ENCODE measurements at places on chromosomes 12 and 14. TPM values are rescaled to one million over a fixed set of nuclear protein-coding genes. Genes with fewer than 3 reads are reported as not detected.

- H3K4me3 ChIP-seq = no peak overlapping the region
- peaks cover 15% of the 10 kb centered on the region for H3K4me1 ChIP-seq
- H3K36me3 ChIP-seq = no peaks in the 10 kb centered on the region
- no peaks in the 10 kb centered on the region for H3K27me3 ChIP-seq
- DNase-seq = no peak
These were observed 195.6 kb downstream of the TTC7B start for GRCh38 chr14:90620568-90621077.

- DNase-seq = peak; percentile 20
- peaks cover 24% of the 10 kb centered on the region for H3K4me1 ChIP-seq
- H3K36me3 ChIP-seq = no peaks in the 10 kb centered on the region
These were observed 281.1 kb downstream of the NRXN3 start for GRCh38 chr14:78451319-78451695.

GRCh38 chr12:89210277-89210676 lies 142.0 kb downstream of the DUSP6 start:
- H3K4me1 ChIP-seq = peaks cover 51% of the 10 kb centered on the region
- no peak overlapping the region for H3K27ac ChIP-seq
- no peaks in the 10 kb centered on the region for H3K36me3 ChIP-seq
- H3K27me3 ChIP-seq = no peaks in the 10 kb centered on the region
- H3K4me3 ChIP-seq = no peak overlapping the region
- no peak for DNase-seq

DNA sequence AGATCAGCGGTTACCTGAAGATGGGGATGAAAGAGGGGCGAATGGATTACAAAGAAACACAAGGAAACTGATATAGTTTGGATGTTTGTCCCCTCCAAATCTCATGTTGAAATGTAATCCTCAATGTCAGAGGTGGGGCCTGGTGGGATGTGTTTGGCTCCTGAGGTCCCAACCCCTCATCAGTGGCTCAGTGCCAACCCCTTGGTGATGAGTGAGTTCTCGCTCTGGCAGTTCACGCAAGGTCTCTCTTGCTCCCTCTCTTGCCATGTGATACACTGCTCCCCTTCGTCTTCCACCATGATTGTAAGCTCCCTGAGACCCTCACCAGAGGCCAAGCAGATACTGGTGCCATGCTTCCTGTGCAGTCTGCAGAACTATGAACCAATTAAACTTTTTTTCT lies 28.0 kb downstream of the ITGA7 start:
- no peak overlapping the region for H3K4me3 ChIP-seq
- no peak for DNase-seq
- H3K4me1 ChIP-seq = peaks cover 53% of the 10 kb centered on the region
- no peaks in the 10 kb centered on the region for H3K27me3 ChIP-seq
- H3K36me3 ChIP-seq = no peaks in the 10 kb centered on the region

DNA sequence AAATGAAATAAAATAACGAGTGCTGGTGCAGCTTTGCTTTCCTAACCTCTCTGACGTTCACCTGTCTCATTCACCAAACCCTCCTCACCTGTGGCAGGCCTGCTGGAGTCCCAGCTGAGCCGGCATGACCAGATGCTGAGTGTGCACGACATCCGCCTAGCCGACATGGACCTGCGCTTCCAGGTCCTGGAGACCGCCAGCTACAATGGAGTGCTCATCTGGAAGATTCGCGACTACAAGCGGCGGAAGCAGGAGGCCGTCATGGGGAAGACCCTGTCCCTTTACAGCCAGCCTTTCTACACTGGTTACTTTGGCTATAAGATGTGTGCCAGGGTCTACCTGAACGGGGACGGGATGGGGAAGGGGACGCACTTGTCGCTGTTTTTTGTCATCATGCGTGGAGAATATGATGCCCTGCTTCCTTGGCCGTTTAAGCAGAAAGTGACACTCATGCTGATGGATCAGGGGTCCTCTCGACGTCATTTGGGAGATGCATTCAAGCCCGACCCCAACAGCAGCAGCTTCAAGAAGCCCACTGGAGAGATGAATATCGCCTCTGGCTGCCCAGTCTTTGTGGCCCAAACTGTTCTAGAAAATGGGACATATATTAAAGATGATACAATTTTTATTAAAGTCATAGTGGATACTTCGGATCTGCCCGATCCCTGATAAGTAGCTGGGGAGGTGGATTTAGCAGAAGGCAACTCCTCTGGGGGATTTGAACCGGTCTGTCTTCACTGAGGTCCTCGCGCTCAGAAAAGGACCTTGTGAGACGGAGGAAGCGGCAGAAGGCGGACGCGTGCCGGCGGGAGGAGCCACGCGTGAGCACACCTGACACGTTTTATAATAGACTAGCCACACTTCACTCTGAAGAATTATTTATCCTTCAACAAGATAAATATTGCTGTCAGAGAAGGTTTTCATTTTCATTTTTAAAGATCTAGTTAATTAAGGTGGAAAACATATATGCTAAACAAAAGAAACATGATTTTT lies 17.1 kb upstream of the AMN start:
- no peaks in the 10 kb centered on the region for H3K27me3 ChIP-seq
- H3K27ac ChIP-seq = no peak overlapping the region
- no peak overlapping the region for H3K4me3 ChIP-seq
- no peak for DNase-seq

The CHGA gene
- not detected for polyA plus RNA-seq

The LRP1-AS gene
- polyA plus RNA-seq = not detected

The SLC6A15 gene
- not detected for polyA plus RNA-seq

Data from CD14-positive monocyte (primary cell).